ENCODE measurements at places on chromosomes 7 and 10.

DNA sequence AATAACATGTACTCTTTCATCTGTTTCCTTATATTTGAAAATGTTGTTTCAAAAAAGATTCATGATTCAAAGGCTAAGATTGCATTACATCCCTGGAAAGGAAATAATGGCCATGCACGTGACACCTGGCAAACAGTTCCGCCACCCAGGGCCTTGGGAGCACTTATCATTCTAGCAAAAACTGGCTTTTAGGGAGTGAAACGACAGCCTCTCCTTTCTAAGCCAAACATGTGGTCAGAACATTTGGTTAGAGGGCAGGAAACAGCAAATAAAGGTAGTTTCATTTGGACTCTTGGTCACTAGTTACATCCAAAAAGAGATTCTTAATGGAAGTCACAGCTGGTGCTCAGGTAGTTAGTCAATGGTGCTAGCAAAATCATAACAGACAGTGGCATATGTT, 83.5 kb downstream of the FAS start:
- no peak for DNase-seq

GRCh38 chr10:124722798-124723783, 21.1 kb downstream of the FAM53B start:
- DNase-seq, result no peak

GRCh38 chr10:34808801-34809745, 6.0 kb downstream of the PARD3 start:
- no peak for DNase-seq

DNA sequence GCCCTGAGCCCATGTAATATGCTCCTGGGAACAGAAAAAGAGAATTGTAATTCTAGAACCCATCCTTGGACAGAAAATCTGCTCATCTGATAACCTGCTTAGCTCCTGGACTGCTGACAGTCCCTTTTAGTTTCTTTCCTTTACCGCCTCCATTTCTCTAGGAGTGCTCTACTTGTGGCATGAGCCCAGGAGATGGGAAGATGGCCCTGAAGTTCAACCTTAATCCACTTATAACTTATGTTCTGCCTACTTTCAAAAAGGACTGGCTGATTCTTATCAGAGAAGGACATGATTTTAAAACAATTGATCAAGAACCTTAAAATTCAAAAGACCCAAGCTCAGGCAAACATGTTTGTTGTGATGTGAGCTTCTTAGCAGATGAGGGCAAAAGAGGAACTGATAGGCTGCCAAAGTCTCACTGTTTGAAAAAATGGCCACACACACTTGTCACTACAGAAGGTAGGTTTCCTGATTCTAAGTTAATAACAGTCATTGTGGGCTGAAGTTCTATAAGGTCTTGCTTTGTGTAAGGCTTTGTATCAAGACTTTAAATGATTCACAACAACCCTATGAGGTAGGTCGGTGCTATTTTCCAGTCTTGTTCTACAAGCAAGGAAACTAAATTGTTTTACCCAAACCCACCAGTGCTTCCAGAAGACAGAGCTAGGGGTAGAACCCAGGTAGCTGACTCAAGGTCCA, 94.3 kb upstream of the AFAP1L2 start:
- DNase-seq, result no peak

- no peak for DNase-seq
Measured at GRCh38 chr10:99850767-99851340, 68.4 kb downstream of the ABCC2 start.

- no peak for DNase-seq
Measured at GRCh38 chr7:97470726-97471125, 261.2 kb upstream of the TAC1 start.

DNA sequence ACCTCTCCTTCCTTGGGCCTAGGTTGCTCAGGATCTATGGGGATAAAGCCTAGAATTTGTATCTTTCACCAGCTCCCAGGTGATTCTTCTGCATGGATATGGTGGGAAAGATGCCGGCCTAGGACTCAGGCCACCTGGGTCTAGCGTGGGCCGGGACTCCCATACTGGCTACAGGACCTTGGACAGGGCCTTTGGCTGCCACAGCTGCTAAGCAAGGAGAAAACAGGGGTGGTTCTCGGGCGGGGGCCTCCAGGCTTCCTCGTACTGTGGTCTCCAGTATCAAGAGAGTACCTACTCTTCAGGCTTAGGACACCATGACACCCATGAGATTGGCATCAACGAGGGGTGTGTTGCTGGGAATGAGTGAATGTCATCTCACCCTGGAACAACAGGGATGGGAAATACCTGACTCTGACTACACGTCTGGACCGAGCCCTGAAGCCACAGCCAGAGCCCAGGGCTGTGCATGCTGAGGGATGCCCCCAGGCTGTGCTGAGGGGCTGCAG, 120.3 kb upstream of the ADAM12 start:
- DNase-seq, result no peak

DNA sequence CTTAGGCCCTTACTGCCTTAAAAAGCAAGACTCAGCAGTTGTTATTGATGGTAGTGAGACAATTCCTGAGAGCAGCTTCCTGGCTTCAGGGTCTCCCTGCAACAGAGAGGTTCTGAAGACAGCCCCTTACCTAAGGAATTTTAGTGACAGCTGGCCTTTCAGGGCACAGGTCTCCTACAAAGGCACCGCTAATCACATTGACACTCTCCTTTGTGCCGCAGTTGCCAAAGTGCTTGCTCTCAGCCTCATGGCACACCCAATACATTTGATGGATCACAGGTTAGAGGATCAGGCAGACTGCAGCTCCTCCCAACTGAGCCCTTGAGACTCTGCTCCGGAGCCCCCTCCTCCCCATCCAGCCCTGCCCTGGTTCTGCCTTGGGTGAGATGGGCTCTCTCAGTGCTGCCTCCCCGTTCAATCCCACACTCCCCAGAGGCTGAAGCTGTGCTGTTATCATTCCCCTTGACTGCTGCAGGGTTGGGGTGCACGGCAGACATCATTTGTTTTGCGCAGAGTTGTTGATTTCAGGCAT, 198.2 kb downstream of the EMX2 start:
- no peak for DNase-seq

- peak; percentile 70 for DNase-seq
Measured at GRCh38 chr7:93890464-93891068, at the start of gene TFPI2. TFPI2 (minus strand) TSS chr7:93890753; CDS start chr7:93890678, 75 bp downstream.

DNA sequence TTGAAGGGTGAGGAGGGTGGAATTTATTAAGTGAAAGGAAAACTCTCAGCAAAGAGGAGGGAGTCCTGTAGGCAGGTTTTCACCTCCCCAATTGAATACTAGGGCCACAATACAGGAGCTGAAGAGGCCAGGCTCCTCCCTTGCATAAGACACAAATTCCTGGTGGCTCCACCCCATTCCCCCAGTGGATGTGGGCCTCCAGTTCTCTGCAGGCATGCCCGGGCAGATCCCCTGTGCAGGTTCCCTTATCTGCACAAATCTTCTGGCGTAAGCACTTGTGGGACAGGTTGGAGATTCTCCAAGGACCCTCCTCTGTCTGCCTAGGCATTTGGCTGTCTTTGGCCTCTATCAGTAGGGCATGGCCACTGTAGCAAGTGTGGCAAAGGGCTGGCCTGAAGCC, 847.1 kb upstream of the MBL2 start:
- no peak for DNase-seq

DNA sequence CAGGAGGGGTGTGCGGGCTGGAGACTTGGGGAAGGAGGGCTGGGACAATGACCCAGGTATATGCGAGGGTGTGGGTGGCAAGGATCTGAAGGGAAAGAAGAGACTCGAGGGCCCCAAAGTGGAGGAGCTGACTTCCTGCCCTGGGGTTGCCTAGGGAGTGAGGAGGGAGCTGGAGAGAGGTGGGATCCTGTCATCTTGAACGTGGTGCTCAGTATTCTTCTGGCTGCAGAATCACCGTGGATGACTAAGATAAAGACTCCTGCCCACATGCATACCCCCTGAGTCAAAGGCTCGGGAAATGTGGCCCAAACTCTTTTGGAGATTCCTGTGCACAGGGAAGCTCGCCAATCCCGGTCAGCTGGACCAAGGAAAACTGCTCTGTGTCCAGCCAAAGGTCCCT, 31.2 kb downstream of the COL17A1 start:
- DNase-seq, result no peak

DNA sequence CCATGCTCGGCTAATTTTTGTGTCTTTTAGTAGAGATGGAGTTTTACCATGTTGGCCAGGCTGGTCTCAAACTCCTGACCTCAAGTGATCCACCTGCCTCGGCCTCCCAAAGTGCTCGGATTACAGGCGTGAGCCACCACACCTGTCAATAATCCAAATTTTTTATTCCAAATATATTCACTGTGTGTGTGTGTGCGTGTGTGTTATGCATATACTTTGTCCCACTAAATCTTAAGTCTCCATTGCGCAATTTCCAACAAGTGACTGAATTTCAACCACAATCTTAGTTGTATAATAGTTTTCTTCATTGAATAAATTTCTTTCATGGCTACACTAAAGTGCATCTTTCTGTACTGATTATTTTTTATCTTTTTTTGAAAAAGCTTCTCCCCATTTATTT, 2.7 kb downstream of the KRIT1 start:
- DNase-seq, result no peak

GRCh38 chr10:99353182-99353581, 24.0 kb downstream of the CNNM1 start:
- DNase-seq, result no peak

GRCh38 chr7:72438491-72438890, 26.4 kb upstream of the CALN1 start:
- no peak for DNase-seq

GRCh38 chr10:69800109-69800508, 1.6 kb upstream of the COL13A1 start:
- peak; percentile 64 for DNase-seq

- no peak for DNase-seq
Measured at GRCh38 chr7:43698460-43699255, 30.7 kb downstream of the COA1 start.

DNA sequence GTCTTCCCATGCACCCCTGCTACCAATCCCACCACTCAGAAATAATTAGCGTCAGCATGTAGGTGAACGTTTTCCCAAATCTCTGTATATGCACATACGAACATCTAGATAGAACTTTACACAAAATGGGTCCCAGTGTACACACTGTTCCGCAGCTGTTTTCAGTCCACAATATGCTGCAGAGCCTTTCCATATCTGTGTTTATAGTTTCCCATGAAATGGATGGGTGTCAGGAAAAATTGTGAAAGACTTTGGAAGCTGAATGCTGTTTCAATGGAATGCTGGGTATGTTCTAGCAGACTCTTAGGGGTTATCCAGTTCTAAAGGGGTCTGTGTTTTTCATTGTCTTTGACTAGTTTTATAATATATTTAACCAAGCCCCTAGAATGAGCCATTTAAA, 13.8 kb downstream of the GRK5 start:
- no peak for DNase-seq

Measured in ecto neural progenitor cell (in vitro differentiated cells).